Erythroblast (primary cell): ENCODE measurements at places on chromosomes 7 and 10.

GRCh38 chr7:108135446-108136190 lies 5.5 kb upstream of the LAMB4 start:
- no peak for DNase-seq

- DNase-seq: no peak
These were observed 8.9 kb downstream of the MYO1G start for GRCh38 chr7:44969701-44970522.

GRCh38 chr10:79155301-79156081 lies 86.7 kb downstream of the ZMIZ1 start:
- no peak for DNase-seq

GRCh38 chr7:6623589-6624245 lies 8.3 kb downstream of the ZNF853 start:
- DNase-seq: no peak

GRCh38 chr7:27834179-27834921 lies 94.4 kb downstream of the TAX1BP1 start:
- DNase-seq: no peak

GRCh38 chr10:72425133-72425532 lies 70.4 kb upstream of the DNAJB12 start:
- DNase-seq: no peak
